ENCODE measurements at places on chromosomes 2 and 18.

- DNase-seq: no peak
These were observed 216.4 kb downstream of the STK39 start for GRCh38 chr2:168030862-168031624.

- DNase-seq: no peak
These were observed 1.2 kb downstream of the BMPR2 start for GRCh38 chr2:202377207-202377761.

DNA sequence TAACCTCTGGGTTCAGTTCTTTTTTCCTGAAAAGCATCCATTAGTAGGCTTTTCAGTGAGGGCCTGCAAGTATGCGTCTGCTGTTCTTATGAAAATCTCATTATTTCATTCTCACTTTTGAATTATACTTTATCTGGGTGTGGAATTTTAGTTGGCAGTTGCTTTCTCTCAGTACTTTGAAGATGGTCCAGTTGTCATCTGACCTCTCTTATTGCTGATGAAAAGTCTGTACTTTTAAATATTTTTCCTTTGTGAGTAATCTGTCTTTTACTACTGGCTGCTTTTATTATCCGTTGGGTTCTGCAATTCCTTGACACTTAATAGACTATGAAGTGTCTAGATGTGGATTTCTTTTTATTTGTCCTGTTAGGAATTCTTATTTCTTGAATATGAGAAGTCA lies 307.8 kb downstream of the CYP26B1 start:
- no peak for DNase-seq

- DNase-seq: no peak
These were observed 226.9 kb downstream of the VAPA start for GRCh38 chr18:10140461-10141282.

DNA sequence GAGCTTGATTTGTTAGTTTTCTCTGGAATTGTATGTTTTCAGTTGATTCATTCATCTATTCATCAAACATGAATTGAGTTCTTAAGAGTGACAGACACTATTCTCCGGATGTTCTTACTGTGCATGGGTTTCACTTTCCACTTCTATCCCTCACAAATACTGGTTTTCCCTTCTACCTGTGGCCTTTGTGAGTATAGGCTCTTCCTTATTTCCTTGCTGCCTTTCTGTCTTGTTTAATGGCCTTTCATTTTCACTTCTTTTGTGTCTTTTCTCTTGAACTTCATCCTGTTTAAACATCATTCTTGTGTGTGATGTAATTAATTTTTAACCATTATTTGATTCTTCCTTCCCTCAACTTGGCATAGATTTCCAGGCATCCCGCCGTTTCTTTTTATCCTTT lies 90.7 kb downstream of the CRIM1 start:
- no peak for DNase-seq

DNA sequence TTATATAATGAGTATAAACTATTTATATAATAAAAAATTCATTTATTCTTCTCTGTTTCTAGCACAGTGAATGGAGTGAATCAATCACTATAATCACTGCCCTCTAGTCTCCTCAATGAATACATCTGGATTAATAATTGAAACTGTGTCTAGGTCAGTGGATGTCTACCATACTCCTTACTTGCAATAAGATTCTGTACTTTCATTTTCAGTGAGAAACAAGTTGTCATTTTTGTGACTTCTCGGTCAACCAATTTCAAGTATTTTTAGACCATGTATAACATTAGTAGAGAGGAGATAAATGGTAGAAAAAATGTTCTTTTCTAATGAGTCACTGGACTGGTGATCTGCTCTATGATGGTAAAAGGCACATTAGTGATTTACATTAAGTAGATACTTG lies 799.6 kb upstream of the CHAC2 start:
- DNase-seq: no peak

DNA sequence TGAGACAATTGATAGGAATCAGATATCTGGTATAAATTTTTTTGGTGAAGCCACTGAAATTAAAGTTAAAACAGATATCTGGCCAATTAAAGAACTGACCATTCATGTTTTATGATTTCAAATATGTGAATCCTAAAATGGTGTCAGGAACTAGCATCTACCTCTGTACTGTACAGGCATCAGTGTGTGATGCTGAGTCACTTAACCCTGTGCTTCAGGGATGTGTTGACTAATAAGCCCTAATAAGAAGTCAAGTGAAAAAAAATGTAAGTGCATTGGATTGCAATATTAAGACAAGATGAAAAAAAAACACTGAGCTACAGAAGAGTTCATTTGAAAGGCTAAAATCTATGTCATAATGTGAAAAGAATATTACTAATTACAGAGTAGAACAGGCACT lies 9.1 kb upstream of the UNC80 start:
- DNase-seq: no peak

- DNase-seq: no peak
These were observed 46.3 kb downstream of the EN1 start for GRCh38 chr2:118801151-118801550.

GRCh38 chr18:36809590-36810381 lies 19.0 kb downstream of the TPGS2 start:
- peak; percentile 50 for DNase-seq

- no peak for DNase-seq
These were observed 24.7 kb upstream of the ARL4C start for GRCh38 chr2:234521536-234521935.

- DNase-seq: no peak
These were observed 55.5 kb upstream of the ZDBF2 start for GRCh38 chr2:206218796-206219499.

DNA sequence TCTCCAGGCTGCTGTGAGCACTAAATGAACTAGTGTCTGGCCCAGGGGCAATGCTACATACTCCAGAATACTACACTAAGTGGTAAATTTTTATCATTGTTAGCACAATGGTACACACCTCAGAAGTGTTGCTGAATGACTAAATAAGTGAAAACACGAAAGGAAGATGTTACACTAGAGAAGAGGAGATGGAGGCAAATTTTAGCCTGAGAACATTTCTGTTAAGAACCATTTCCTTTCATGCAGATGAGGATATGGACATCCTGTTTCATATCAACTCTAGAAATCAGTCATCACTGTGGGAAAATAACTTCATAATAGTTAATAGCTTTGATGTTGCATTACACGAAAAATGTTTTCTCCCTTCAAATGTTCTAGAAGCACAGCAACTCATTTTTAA lies 117.6 kb upstream of the STK17B start:
- DNase-seq: no peak

- DNase-seq: no peak
These were observed 89.1 kb downstream of the B3GNT2 start for GRCh38 chr2:62284980-62285379.

- DNase-seq: no peak
These were observed 76.4 kb downstream of the SRD5A2 start for GRCh38 chr2:31504311-31504710.

- no peak for DNase-seq
These were observed 39.4 kb upstream of the EFHD1 start for GRCh38 chr2:232593982-232594381.

DNA sequence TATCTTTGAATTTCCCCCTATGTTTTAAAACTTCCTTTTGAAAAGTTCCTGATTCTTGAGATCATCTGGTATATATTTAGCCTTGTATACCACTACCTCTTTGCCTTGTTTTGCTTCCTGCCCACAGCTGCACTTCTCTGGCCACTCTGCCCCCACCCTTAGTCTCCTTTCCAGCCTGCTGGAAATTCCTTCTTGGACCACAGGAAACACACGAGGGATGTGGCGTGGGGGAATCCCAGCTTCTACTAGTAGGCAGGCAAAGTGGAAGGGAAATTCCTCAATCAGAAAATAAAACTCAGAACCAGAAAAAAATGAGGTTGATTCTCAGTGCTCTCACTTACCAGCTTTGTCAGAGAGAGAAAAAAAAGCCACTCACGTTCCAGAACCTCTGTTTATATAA lies 13.4 kb downstream of the IL18RAP start:
- DNase-seq: no peak

DNA sequence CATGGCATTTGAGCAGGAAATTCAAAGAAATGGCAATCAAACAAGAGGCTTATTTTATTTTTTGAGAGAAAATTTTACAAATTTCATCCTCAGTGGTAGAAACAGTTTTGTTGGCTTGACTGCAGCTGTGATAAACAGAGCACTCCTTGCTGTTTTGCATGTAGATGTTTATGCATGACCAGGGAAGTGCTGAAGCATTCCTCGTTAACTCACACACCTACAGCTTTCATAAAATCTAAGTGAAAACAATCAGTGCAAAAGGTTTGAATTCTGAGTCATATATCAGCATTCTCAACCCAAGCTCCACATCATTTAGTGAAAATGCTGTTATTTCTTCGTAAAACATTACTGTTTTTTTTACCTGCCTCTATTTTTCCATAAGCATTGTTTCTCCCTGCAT lies 146.6 kb upstream of the CCDC68 start:
- no peak for DNase-seq

DNA sequence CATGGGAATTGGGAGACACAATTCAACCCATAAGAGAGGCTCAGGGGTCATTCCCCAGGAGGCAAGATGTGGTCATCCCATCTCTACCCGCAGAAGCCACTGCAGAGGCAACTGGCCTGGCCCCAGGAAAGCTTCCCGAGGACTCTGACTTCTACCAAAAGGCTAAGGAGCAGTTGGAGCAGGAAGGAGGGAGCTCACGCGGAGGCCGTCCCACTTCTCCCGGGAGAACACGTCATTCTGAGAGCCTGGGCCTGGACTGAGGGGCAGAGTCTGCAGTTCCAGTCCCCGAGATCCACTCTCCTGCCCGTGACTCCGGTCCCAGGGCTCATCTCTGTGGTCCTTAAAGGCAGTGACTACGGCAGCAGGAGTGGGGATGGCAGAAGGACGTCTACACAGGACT lies 69.0 kb upstream of the TAF1B start:
- no peak for DNase-seq

- no peak for DNase-seq
These were observed 55.6 kb downstream of the MTA3 start for GRCh38 chr2:42624047-42624446.

GRCh38 chr2:40433736-40434135 lies 18.2 kb downstream of the SLC8A1 start:
- DNase-seq: no peak

GRCh38 chr2:9707008-9707407 lies 76.2 kb upstream of the YWHAQ start:
- no peak for DNase-seq

DNA sequence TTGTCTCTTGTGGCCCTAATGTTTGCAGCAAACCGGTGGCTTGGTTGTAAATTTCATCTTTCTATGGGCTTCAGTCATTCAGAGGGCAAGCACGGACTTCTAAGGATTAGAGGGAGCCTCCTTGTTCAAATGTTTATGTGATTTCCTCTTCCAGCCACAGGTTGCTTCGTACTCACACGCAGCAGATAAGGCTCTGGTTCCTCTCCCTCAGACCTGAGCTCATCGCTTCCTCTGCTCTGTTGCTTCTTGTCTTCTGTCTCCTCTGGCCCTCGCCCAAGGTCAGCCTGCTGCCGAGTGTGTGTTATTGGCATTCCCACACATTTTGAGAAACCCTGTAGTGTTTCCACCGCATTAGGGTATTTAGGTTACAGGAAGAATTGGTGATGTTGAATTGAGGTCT lies 44.0 kb downstream of the MYL12B start:
- no peak for DNase-seq

- DNase-seq: no peak
These were observed 17.0 kb downstream of the RRM2 start for GRCh38 chr2:10139536-10139935.

DNA sequence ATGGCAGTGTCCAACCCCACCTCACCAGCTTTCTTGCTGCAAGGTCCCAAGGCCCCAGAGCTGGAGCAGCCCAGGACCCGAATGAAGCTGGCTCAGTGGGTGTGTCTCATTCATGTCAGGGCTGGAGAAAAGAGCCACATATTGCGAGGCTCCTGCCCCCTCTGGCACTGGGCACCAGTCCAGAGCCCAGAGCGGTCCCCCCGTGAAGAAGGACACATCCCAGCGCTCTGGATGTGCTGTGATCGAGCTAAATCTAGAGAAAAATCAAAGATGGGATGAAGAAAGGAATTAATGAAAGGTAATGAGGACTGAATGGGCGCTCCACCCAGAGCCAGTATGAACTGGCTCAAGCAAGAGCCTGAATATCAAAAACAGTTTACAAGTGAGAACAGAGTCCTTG lies 13.3 kb upstream of the MPV17 start:
- DNase-seq: no peak
